ENCODE measurements at places on chromosomes 7 and 10.

- no peak for DNase-seq
Observed at GRCh38 chr7:39898867-39899266, 51.2 kb upstream of the CDK13 start.

- no peak for DNase-seq
Observed at GRCh38 chr7:1386623-1387220, 72.5 kb downstream of the MICALL2 start.

- DNase-seq: peak; percentile 36
Observed at GRCh38 chr7:50595491-50596102, 30.4 kb upstream of the DDC start.

DNA sequence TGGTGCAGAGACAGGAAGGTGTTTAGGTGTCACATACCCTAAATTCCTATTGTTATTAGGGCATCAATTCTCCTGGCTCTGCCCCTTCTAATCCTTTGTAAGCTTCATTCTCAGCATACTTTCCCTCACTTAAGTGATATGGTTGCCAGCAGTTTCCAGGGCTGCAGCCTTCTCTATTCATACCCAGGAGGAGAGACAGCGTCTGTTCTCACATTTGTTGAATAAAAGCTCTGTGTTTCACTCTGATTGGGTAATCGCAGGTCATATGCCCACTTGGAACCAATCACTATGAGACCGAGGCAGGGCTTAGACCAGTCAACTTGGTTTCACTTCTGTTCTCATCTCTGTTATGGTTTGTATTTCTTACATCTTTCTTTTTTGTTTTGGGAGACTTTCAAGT lies 109.6 kb upstream of the MTPN start:
- peak; percentile 43 for DNase-seq

- DNase-seq: no peak
Observed at GRCh38 chr7:11831736-11832495, at the start of gene THSD7A. THSD7A (minus strand) TSS chr7:11832198; CDS start chr7:11831946, 252 bp downstream.

GRCh38 chr7:133183042-133183794 lies 69.7 kb upstream of the EXOC4 start:
- no peak for DNase-seq

- no peak for DNase-seq
Observed at GRCh38 chr7:142808461-142808801, 37.7 kb downstream of the PRSS2 start.
